Mesendoderm (in vitro differentiated cells): ENCODE measurements at places on chromosomes 2 and 18.

DNA sequence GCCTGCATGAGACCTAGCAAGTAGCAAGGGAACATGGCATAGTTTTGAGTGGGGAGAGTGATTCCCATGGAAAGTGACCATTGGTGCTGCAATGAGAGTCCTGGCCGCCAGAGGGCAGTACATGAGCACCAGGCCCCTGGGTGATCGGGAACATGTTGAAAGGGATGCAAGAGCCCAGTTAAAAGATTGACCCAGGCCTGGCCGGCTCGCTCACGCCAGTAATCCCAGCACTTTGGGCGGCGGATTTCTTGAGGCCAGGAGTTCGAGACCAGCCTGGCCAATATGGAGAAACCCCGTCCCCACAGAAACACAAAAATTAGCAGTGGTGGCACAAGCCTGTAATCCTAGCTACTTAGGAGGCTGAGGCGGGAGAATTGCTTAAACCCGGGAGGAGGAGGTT is 22.2 kb downstream of the FAP start:
- peak; percentile 86 for DNase-seq

DNA sequence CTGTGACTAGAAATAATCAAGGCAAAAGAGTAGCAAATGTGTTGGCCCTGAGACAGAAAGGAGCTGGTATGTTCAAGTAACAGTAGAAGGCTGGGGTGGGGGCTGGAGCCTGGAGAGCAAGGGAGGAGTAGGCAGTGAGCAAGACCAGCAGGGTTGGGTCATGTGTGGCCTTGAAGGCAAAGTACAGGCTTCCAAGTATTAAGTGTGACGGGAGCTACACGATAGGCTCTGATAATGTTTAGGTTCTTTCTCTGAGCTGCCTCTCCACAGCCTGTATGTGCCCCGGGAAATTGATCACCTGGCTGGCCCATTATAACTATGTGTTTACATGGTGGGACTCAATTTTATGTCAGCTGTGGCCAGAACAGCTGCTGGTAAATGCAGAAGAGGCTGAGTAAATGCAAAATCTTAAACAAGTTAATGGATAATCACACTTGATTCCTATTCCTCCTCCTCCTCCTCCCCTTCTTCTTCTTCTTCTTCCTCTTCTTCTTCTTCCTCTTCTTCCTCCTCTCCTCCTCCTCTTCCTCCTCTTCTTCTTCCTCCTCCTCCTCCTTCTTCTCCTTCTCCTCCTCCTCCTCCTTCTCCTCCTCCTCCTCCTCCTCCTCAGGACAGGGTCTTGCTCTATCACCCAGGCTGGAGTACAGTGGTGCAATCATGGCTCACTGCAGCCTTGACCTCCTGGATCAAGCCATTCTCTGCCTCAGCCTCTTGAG is 9.3 kb downstream of the IL1F10 start:
- DNase-seq, result no peak

GRCh38 chr18:11747731-11748130 is 58.7 kb downstream of the GNAL start:
- peak; percentile 41 for DNase-seq

- no peak for DNase-seq
Observed at GRCh38 chr2:147630585-147630984, 214.2 kb upstream of the ACVR2A start.

DNA sequence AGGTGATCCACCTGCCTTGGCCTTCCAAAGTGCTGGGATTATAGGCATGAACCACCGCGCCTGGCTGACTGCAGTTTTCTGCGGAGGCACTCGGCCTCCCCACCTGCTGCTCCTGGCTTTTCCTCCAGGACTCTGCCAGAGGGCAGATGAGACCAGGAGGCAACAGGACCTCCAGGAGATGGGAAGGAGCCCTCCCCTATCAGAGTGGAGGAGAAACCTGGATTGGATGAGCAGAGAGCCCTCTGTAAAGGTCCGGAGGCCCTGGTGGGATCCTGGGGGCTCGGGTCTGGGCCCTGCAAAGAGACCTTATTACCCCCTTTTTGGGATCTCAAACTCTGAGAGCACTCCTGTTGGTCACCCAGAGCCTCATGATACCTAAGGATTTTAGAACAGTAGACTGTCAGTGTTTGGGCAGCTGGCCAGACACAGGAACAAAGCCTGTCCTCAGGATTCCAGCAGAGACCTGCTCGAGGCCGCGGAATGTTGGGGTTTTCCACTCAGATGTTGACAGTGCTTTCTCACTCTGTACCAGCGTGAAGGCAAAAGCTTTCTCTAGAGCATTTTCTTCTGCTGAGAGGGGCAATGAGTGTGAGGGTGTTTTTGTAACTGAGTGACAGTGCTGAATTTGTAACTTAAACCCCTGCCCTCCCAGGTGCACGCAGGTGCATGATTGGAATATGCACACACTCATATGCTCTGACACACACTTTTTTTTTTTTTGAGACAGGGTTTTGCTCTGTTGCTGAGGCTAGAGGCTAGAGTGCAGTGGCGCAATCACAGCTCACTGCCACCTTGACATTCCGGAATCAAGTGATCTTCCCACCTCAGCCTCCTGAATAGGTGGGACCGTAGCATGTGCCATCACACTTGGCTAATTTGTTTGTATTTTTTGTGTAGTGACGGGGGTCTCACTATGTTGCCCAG is 48.4 kb downstream of the NPPC start:
- no peak for DNase-seq

GRCh38 chr2:99559075-99559662 is 69.4 kb upstream of the REV1 start:
- peak; percentile 66 for DNase-seq

- peak; percentile 84 for DNase-seq
Observed at GRCh38 chr2:71798266-71799012, 345.1 kb downstream of the DYSF start.

- DNase-seq, result peak; percentile 58
Observed at GRCh38 chr2:174963437-174964400, 41.5 kb downstream of the CHN1 start.

DNA sequence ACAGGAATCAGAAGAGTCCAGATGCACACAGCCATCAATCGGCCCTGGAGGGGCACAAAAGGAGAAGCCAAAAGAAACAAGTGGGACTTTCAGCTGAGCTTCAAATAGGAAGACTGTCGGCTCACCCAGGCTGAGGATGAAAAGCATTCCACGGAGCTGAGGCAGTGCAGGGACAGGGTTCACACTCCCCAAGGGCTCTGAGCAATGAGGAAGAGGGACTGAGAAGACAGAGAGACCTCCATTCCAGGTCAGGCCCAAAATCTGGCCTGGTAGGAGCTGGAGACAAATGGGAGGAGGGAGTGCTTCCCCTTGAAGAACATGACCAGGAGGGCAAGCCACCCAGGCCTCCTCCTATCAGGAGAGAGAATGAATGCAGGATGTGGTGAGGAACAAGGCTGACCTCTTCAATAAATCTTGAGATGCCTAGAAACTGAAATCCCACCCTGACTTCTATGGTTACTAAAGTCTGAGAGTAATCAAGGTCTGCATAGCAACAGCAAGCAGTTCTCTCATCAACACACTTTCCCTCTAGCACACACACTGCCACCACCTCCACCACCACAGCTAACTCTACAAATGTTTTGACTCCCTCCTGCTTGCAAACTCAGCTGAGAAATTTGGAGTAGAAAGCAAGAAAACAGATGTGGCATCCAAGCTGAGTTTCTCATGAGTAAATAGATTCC is 434.4 kb downstream of the TNS1 start:
- DNase-seq, result no peak

DNA sequence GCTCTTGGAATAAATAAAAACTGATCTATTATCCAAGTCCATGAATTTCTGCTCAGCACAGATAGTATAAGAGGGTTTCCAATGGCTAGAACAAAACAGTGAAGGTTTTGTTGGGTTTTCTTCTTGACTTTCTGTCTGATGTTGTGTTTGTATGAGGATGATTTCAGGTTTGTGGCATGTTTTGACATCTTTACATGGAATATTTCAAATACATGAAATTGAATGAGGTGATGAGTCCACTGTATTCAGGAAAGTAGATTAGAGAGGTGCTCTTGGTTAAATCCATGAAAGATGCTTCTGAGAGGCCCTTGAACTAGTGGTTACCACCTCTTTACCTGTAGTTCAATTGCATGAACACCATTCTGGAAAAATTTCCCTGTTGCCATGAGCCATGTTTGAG is 84.3 kb downstream of the RAPGEF4 start:
- DNase-seq, result no peak

DNA sequence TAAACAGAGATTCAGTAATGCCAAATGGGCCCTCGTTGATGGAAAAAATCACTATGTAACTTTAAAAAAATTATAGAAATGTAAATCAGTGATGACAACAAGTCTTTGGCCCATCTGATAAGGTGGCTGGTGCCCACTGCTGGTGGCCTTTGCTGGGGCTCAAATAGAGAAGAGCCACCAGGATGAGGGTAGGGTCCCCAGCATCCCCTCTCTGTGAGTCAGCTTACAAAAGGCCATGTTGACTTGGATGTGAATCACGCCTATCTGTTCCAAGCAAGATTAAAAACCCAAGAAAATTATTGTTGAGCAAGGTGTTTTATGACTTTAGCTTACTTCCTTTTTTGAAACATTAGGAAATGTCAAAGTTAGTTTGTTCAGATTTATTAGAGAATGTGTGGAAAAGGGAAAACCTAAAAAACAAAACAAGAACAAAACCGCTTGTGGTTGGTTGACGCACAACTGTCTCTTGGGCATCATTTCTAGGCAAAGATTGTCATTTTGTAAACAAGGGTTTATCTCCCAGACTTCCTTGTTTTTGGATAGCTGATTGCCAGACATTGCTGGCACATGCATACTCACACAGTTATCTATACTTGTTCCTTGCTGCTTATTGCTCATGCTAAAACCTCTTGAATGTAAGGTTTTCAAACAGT is 53.7 kb upstream of the ZNF396 start:
- DNase-seq, result no peak
